ENCODE measurements at places on chromosomes 13 and 19.

DNA sequence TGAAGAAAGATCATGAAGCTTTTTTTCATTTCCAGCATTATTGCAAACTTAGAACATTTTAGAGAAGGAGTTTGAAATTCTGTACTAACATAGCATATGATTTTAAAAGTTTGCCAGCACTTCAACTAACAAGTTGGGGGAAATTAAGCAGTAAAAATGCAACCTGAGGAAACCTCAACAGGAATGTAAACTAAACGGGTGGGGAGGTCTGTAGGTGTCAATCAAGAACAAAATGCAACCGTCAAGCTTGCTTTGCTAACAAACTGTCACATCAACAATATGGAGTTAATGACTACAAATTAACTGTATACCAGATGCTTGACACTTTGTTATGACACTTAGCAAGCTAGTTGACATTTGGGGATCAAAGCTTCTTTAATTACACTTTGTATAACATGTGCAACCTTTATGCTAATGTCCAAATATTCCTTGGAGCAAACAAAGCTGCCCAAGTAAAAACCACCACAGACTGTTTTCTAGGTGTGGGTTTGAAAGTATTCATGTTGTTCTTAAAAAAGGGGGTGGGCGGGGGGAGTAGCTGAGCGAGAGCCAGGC lies 52.1 kb downstream of the DACH1 start:
- no peak for DNase-seq

DNA sequence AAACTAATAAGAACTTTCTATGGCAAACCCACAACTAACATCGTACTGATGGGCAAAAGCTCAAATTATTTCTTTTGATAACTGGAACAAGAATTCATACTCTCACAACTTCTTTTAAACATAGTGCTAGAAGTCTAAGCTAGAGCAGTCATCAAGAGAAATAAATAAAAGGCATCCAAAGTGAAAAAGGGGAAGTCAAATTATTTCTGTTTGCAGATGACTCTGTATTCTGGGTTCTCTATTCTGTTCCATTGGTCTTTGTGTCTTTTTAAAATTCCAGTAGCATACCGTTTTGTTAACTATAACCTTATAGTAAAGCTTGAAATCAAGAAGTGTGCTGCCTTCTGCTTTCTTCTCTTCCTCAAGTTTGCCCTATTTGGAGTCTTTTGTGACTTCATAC lies 1215.9 kb downstream of the UQCRFS1 start:
- no peak for DNase-seq

GRCh38 chr13:22789027-22789593 lies 391.7 kb upstream of the SGCG start:
- DNase-seq = no peak

- DNase-seq = no peak
Measured at GRCh38 chr13:21361706-21362105, 97.4 kb downstream of the ZDHHC20 start.

DNA sequence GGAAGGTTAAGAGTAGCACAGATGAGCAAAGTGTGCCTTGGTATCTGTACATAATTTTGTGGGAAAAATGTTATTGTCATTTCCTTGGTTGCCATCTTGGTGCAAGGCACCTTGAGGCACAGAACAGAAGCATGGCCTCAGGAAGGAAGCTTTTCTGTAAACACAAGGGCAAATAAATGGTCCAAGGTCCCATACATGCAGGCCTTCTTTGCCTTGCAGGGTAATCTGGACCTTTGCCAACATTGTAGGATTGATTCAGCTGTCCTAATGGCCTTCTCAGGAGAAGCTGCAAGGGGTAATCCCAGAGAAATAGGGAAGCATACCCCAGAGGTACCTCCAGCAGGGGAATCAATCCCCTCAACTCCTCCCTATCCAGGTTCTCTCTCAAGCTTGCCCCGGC lies 9.0 kb upstream of the MLLT1 start:
- no peak for DNase-seq
